Fibroblast of the aortic adventitia (primary cell): ENCODE measurements at places on chromosomes 11 and 22. TPM values are rescaled to one million over a fixed set of nuclear protein-coding genes. Genes with fewer than 3 reads are reported as not detected.

The HEPHL1 gene
- total RNA-seq: not detected in 2 replicates

The CDHR5 gene
- total RNA-seq: not detected in 2 replicates

The OR51E2 gene
- not detected in 2 replicates for total RNA-seq

The FREY1 gene
- 1.6 TPM in 1 of 2 replicates, not detected in the other for total RNA-seq

The TBX10 gene
- total RNA-seq: not detected in 2 replicates

The OR10D3 gene
- not detected in 2 replicates for total RNA-seq

The P2RY6 gene
- total RNA-seq: 1.2 TPM in 1 of 2 replicates, not detected in the other

The ST14 gene
- total RNA-seq: 0.09 TPM in 1 of 2 replicates, not detected in the other

The LRRC56 gene
- total RNA-seq: 0.45 and 1.2 TPM in 2 replicates

The NXPE1 gene
- total RNA-seq: not detected in 2 replicates

The ELFN2 gene
- total RNA-seq: 0.18 and 0.33 TPM in 2 replicates

The PKDREJ gene
- 0.09 TPM in 1 of 2 replicates, not detected in the other for total RNA-seq

The RIMBP3B gene
- 0.09 TPM in 1 of 2 replicates, not detected in the other for total RNA-seq

The GSTT4 gene
- not detected in 2 replicates for total RNA-seq

The ACRV1 gene
- not detected in 2 replicates for total RNA-seq

The VWCE gene
- total RNA-seq: 7.4 and 13.9 TPM in 2 replicates

The HINFP gene
- total RNA-seq: 8.7 and 19.1 TPM in 2 replicates

The IL18 gene
- total RNA-seq: 0.81 and 1.4 TPM in 2 replicates

The FAM181B gene
- 0.25 TPM in 1 of 2 replicates, not detected in the other for total RNA-seq

The LMO2 gene
- 5.6 and 21.8 TPM in 2 replicates for total RNA-seq

The FOLR3 gene
- total RNA-seq: 0.90 TPM in 1 of 2 replicates, not detected in the other

The MRGPRD gene
- total RNA-seq: not detected in 2 replicates

The FGF3 gene
- not detected in 2 replicates for total RNA-seq

The CRYBB3 gene
- not detected in 2 replicates for total RNA-seq

The TMEM109 gene
- total RNA-seq: 29.3 and 44.1 TPM in 2 replicates

The NCR3LG1 gene
- total RNA-seq: 4.6 and 11.7 TPM in 2 replicates

The TEX54 gene
- 0.54 TPM in 1 of 2 replicates, not detected in the other for total RNA-seq

The GUCY1A2 gene
- total RNA-seq: 1.1 and 1.6 TPM in 2 replicates

The RCOR2 gene
- total RNA-seq: 2.9 and 3.3 TPM in 2 replicates
